Fibroblast of villous mesenchyme (primary cell): ENCODE measurements at places on chromosomes 7 and 10. TPM values are rescaled to one million over a fixed set of nuclear protein-coding genes. Genes with fewer than 3 reads are reported as not detected.

- peak; percentile 34 for DNase-seq
These were observed 355.6 kb downstream of the ETV1 start for GRCh38 chr7:13633857-13634256.

DNA sequence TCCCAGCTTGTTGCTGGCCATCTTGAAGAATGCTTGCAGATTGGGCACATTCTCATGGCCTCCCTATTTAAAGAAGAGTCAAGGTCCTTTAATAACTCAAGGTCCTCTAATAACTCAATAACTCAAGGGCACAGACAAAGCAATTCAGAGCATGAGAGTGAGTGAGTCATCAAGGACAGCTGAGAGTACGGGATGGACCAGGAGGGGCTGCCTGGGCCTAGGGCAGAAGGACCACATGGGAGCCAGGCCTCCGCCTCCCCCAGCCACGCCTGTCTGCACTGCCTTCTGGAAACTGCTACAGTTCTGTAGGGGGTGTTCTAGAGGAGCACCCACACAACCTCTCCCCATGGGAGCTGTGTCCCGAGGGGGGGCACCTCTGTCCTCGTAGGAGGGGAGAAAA lies 48.9 kb downstream of the ZNF503 start:
- no peak for DNase-seq

DNA sequence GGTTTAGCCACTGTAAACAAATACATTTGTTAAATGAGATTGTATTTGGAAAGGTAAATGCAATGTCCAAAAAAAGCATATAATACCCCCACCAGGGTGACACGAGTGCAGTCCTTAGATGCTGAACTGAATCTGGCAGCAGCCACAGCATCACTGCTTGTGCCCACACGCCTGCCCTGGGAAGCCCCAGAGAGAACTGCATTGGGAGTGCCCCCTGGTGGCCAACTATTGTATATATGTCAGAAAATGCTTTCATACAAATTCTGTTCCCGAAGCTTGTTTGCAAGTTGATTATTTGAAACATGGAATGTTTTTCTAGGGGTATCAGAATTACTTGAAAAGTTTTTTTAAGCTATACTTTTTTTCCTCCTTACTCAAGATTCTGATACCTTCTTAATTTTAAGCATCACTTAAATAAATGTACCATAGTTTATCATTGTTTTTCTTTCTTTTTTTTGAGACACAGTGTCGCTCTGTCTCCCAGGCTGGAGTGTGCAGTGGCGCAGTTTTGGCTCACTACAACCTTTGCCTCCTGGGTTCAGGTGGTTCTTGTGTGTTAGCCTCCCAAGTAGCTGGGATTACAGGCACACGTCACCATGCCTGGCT lies 50.1 kb downstream of the LANCL2 start:
- peak; percentile 74 for DNase-seq

DNA sequence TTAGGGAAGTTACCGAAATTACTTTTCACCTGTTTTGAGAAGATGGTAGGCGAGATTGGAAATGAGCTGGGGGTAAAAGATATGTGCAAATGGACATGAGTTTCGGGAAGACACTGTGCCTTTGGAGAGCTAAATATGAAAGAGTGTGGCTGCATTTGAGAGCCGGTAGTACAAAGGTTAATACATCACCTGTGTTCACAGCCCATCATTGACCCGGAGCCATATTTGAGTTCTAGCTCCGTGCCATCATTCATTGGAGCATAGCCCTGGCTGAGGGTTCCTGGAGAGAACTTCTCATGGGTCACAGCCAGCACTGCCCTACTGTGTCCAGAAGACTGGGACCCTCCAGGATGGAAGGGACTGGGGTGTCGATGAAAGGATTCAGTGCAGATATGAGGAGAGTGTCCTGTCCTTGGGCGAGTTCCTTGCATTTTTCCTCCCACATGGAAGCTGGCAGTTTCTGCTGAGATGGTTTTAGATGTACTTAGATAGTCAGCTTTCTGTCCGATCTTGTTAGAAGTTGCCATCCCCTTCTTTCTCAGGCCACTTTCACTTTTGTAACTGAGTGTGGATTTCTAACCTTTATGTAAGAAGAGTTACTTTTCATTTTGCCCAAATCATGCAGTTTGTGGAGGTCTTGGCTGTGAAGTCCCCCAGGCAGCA lies 138.8 kb downstream of the JCAD start:
- peak; percentile 11 for DNase-seq

- peak; percentile 84 for DNase-seq
These were observed 95.1 kb upstream of the DIP2C start for GRCh38 chr10:784403-785088.

GRCh38 chr10:72697716-72698115 lies 5.8 kb downstream of the MCU start:
- peak; percentile 41 for DNase-seq

DNA sequence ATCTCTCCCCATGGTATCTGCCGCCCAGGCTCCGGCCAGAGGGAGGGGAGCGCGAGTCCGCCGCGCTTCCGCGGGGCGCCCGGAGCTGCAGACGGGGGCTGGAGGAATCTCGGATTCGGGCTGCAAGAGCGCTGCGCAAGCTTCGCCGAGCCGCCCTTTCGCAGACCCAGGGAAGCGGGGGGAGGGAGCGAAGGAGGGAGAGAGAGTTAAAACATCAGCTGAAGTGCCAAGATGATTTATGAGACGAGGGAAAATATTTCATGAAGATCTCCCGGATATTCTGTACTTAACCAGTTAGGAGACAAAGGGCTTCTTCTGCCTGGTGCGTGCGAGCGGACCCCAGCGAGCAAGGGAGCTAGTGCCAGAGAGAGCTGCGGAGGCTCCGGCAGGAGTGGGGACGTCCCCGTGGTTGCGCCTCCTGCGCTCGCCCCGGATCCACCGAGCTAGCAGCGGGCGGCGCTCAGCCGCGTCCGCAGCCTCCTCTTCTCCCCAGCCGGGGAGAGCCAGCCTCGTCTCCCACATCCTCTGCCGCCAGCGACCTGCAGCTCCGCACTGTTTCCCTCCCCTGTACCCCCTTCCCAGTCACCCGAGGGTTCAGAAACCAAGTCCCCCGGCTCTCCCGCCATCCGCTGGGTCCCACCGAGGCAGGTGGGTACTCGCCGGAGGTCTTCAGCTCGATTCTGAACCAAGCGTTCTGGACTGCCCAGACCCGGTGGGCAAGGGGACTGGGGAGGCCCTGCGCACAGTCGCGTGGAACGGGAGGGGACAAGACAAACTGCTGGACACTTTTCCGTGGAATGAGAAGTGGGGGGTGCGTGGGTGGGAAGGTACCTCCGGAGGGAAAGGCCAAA lies 1.0 kb upstream of the PAX2 start:
- no peak for DNase-seq

The CXCL12 gene
- total RNA-seq = 67.4 and 69.9 TPM in 2 replicates

The MRM2 gene
- 18.4 and 19.0 TPM in 2 replicates for total RNA-seq

The OR13A1 gene
- not detected in 2 replicates for total RNA-seq
